ENCODE measurements at places on chromosomes 16 and 17. TPM values are rescaled to one million over a fixed set of nuclear protein-coding genes. Genes with fewer than 3 reads are reported as not detected.
A peak's percentile ranks its signal among the peaks of the same experiment; 100 is the strongest.

DNA sequence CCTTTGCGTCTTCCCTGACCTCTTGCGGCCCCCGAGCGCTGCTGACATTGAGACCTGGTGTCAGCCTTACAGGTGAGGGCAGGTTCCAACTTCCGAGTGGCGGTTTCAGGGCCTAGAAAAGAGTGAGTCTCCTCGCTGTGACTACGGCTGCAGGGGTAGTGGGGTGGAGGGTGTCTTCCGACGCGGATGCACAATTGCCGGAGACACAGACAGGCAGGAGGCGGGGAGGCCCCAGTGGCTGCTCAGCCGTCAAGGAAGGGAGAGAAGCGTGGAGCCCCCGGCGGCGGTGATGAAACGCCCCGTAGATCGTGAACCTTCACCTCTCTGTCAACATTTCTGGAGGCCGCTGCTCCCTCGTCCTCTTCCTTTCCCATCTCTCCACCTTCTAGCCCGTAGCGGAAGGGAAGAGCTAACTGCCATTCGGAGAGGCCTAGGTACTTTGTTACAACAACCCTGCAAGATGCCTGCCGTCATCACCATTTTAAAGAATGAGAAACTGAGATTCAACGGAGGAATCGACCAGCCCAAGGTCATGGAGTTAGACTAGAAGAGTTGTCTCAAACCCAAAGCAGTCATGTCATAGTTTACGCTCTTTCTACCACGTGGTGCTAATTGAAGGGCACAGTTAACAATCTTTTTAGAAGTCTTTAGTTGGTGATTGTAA, 485 bp downstream of the DNAJA3 start:
- peak overlapping the region; percentile 95 for H3K4me3 ChIP-seq
- DNase-seq: no peak
- no peaks in the 10 kb centered on the region for H3K27me3 ChIP-seq
- H3K4me1 ChIP-seq: peaks cover 11% of the 10 kb centered on the region
- H3K36me3 ChIP-seq: peaks cover 26% of the 10 kb centered on the region

DNA sequence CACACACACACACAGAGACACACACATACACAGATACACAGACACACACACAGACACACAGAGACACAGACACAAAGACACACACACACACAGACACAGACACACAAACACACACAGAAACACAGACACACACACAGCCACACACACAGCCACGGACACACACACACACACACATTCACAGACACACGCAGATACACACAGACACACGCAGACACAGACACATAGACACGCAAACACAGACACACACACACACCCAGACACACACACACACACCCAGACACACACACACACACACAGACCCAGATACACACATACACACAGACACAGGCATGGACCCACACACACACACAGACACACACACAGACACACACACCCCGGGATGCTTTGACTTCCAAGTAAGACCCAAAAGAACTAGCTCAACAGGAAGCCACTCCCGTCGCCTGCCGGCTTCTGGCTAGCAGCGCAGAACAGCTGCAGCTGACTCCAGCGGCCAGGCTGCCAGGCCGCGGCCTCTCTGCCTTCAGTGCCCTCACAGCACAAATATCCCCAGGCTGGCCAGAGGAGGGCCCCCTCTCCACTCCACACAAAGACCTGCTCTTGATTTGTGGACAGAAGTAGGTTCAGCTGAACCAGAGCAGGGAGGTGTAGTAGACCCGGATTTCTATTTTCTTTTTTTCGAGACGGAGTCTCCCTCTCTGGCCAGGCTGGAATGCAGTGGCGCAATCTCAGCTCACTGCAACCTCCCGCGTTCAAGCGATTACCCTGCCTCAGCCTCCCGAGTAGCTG, 6.0 kb upstream of the CHRNE start:
- H3K27me3 ChIP-seq: no peaks in the 10 kb centered on the region
- H3K27ac ChIP-seq: no peak overlapping the region
- H3K4me3 ChIP-seq: no peak overlapping the region
- DNase-seq: peak; percentile 95

DNA sequence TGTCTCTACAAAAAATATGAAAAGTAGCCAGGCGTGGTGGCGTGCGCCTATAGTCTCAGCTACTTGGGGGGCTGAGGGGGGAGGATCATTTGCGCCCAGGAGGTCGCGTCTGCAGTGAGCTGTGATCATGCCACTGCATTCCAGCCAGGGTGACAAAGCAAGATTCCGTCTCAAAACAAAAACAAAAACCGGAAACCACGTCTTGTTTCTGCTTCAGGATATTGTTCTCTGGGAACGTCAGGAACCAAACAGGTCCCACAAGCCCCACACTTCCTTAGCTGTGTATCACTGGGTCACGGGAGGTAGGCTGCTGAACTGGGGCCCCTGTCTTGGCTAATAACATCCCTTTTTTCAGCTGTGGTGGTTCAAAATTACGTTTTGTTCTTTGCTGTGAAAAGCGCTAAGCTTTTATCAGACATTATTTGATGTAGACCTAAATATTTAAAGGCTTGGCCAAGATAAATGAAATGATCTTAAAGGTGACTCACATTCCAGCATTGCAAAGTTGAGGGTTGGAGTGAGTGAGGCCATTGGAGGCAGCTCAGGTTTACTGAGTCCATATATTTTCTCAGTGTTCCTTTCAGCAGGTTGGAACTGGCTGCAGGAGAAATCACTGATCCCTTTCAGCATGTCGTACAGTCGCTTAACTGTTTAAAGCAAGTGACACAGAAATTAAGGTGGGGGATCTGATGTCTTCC, 16.4 kb upstream of the SEC14L1 start:
- H3K27me3 ChIP-seq: no peaks in the 10 kb centered on the region
- H3K4me3 ChIP-seq: peak overlapping the region; percentile 10
- H3K36me3 ChIP-seq: no peaks in the 10 kb centered on the region

- H3K36me3 ChIP-seq: peaks cover 6% of the 10 kb centered on the region
- no peak overlapping the region for H3K4me3 ChIP-seq
- no peak for DNase-seq
- peaks cover 8% of the 10 kb centered on the region for H3K4me1 ChIP-seq
- no peaks in the 10 kb centered on the region for H3K27me3 ChIP-seq
- H3K27ac ChIP-seq: no peak overlapping the region
Observed at GRCh38 chr16:53826658-53827057, 122.7 kb downstream of the FTO start.

DNA sequence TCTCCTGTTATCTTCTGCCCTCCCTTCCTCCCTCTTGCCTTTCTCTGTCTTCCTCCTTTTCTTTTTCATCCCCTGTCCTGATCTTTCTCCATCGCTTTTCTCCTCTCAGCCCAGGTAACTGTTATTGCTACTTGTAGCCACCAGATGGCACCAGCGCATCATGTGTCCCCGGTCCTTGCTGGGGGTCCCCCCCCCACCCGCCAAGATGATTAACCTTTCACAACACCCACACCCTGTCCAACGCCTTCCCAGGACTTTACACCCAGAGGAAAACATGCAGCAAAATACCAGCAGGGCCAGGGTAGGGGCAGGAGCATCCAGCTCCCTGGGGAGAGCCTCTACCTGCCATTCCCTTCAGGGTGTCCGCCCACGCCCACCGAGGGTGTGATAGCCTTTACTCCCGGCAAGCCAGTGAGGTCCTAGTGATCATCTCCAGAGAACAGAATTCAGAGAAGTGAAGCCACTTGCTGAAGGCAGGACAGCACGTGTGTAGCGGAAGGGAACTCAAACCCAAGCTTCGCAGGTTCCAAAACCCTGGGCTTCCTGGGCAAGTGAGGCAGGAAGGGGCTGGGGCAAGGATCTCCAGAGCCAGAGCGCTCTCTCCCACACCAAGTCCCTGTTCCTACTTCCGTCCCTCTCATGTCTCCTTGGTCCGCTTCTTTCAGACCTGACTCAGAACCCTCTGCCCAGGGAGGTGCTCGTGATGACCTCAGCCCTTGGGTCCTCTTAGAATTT, 13.4 kb upstream of the TAC4 start:
- DNase-seq: peak; percentile 65
- H3K27ac ChIP-seq: no peak overlapping the region
- H3K27me3 ChIP-seq: no peaks in the 10 kb centered on the region
- H3K4me1 ChIP-seq: no peaks in the 10 kb centered on the region
- H3K36me3 ChIP-seq: no peaks in the 10 kb centered on the region

GRCh38 chr16:86740298-86740697, 161.9 kb downstream of the FOXL1 start:
- no peaks in the 10 kb centered on the region for H3K27me3 ChIP-seq
- H3K27ac ChIP-seq: peak overlapping the region; percentile 78
- H3K36me3 ChIP-seq: no peaks in the 10 kb centered on the region
- DNase-seq: no peak
- H3K4me1 ChIP-seq: peaks cover 11% of the 10 kb centered on the region

DNA sequence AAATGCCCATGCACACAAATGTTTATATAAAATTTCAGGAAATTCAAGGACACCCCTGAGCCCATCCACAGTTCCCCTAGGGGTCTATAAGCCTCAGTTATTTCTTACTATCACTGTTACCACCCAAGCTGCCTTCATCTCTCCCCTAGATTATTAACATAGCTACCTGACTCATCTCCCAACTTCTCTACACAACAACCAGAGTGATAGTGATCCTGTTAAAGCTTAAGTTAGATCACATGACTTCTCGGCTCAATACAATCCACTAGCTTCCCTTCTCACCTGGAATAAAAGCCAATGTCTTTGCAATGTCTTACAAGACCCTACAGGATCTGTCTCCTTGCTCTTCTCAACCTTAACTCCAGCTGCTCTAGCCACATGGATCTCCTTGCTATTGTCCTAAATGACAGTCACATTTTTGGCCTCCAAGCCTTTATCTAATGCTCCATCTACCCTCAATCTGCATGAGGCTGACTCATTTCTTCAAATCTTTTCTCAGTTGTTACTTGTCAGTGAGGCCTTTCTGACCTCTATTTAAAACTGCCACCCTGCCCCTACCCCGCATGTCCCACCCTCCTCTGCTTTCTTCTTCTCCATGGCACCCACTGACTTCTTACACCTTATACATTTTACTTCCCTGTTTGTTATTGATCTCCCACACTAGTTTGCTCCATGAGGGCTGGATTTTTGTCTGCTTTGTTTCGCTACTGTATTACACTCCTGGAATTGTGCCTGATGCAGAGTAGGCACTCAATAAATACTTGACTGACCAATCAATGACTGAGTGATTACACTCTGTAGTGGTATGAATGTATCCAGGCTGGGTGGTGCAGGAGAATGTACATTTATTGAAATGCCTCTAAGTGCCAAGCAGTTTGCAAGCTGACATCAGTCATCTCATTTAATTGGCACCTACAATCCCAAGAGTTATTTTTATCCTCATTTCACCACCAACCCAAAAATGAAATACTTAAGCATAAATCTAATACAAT, 5.2 kb upstream of the LIG3 start:
- no peaks in the 10 kb centered on the region for H3K36me3 ChIP-seq
- peaks cover 9% of the 10 kb centered on the region for H3K4me1 ChIP-seq
- H3K4me3 ChIP-seq: no peak overlapping the region
- no peak for DNase-seq

GRCh38 chr17:29625037-29625750, 2.5 kb upstream of the CORO6 start:
- H3K4me3 ChIP-seq: no peak overlapping the region
- H3K36me3 ChIP-seq: peaks cover 17% of the 10 kb centered on the region
- H3K4me1 ChIP-seq: peaks cover 39% of the 10 kb centered on the region
- H3K27ac ChIP-seq: no peak overlapping the region

MAPK7 gene
- total RNA-seq: 18.2 TPM

- no peak overlapping the region for H3K4me3 ChIP-seq
- no peaks in the 10 kb centered on the region for H3K4me1 ChIP-seq
- H3K27me3 ChIP-seq: peaks cover 32% of the 10 kb centered on the region
- H3K27ac ChIP-seq: no peak overlapping the region
Observed at GRCh38 chr17:74888469-74888868, 5.0 kb downstream of the FADS6 start.

CCL16 gene
- not detected for total RNA-seq

CLEC3A gene
- total RNA-seq: not detected

- H3K4me3 ChIP-seq: no peak overlapping the region
- H3K4me1 ChIP-seq: peaks cover 6% of the 10 kb centered on the region
- no peaks in the 10 kb centered on the region for H3K27me3 ChIP-seq
- H3K36me3 ChIP-seq: peaks cover 4% of the 10 kb centered on the region
Observed at GRCh38 chr16:85331688-85332087, 219.4 kb upstream of the CIBAR2 start.

DNAI2 gene
- not detected for total RNA-seq

DNA sequence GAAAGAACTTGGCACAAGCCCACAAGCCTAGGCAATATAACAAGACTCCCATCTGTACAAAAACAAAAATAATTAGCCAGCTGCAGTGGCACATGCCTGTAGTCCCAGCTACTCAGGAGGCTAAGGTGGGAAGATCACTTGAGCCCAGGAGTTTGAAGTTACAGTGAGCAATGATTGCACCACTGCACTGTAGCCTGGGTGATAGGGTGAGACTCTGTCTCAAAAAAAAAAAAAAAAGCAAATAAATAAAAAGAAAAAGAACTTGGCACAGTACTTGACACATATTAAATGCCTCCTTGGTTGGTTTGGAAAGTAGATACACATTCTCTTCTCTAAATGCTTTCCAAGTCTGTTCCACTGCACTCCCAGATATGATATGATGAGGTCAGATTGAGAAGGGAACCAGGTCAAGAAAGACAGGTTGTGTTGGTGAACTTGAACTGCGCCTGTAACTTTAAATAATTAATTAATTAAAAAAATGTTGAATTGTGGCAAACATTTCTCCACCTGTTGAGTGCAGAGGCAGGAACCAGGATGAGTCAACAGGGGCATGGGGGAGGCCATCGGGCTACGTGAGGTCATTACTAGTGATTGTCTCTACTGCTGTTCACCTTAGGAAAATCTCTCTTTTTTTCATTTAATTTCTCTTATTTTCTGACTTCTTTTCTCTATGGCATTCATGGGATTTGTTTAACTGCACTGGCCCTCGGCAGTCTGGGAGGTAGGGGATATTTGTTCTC, 25.9 kb upstream of the EFCAB13 start:
- H3K36me3 ChIP-seq: no peaks in the 10 kb centered on the region
- no peak overlapping the region for H3K4me3 ChIP-seq
- no peaks in the 10 kb centered on the region for H3K27me3 ChIP-seq
- peak; percentile 61 for DNase-seq

- no peak for DNase-seq
- H3K4me1 ChIP-seq: peaks cover 13% of the 10 kb centered on the region
- no peaks in the 10 kb centered on the region for H3K36me3 ChIP-seq
- no peak overlapping the region for H3K27ac ChIP-seq
Observed at GRCh38 chr16:87138316-87138715, 178.9 kb downstream of the C16orf95 start.

DNA sequence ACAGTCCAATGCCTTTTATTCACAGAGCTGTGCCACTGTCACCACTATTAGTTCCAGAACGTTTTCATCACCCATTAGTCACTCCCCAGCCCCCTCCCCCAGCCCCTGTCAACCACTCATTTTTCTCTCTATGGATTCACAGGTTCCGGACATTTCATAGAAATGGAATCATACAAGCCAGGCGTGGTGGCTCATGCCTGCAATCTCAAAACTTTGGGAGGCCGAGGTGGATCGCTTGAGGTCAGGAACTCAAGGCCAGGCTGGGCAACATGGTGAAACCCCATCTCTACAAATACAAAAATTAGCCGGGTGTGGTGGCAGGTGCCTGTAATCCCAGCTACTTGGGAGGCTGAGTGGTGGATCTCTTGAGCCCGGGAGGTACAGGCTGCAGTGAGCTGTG, 759 bp upstream of the PAM16 start:
- no peak overlapping the region for H3K27ac ChIP-seq
- peak; percentile 28 for DNase-seq
- peak overlapping the region; percentile 89 for H3K4me3 ChIP-seq
- H3K36me3 ChIP-seq: no peaks in the 10 kb centered on the region

LASP1 gene
- 65.1 TPM for total RNA-seq

EPX gene
- not detected for total RNA-seq

DCUN1D3 gene
- 31.7 TPM for total RNA-seq
